ENCODE measurements at places on chromosomes 4 and X.

- DNase-seq = no peak
Measured at GRCh38 chrX:68417651-68418050, 15.6 kb downstream of the OPHN1 start.

GRCh38 chr4:155966731-155967395 lies 13.2 kb upstream of the CTSO start:
- DNase-seq = no peak

GRCh38 chr4:113189546-113189945 lies 140.1 kb downstream of the ANK2 start:
- no peak for DNase-seq

- peak; percentile 86 for DNase-seq
Measured at GRCh38 chrX:19904778-19905367, 17.5 kb upstream of the SH3KBP1 start.

GRCh38 chrX:40279762-40280161 lies 182.0 kb upstream of the BCOR start:
- DNase-seq = no peak

GRCh38 chr4:112519689-112520597 lies 4.0 kb upstream of the NEUROG2 start:
- peak; percentile 33 for DNase-seq

GRCh38 chr4:159267869-159268285 lies 165.0 kb downstream of the RAPGEF2 start:
- no peak for DNase-seq

DNA sequence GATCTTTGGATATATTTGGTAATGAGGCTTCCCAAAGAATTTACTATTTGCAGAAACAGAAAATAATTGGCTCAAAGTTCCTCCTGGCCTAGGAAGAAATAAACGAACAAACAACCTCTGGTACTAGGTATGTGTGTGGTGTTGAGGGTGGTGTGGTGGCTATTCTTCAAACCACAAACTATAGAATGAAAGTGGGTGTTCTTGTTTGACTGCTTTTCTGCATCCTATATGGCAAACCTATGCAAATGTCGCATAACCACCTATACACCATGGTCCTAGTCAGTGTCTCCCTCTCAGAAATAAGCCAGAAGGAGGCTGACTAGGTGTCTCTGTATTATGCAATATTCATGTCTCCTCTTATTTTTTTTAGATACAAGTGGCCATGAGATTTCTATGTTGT lies 106.6 kb upstream of the PCDH18 start:
- DNase-seq = no peak

- DNase-seq = no peak
Measured at GRCh38 chrX:106952089-106952488, 31.9 kb downstream of the CLDN2 start.

DNA sequence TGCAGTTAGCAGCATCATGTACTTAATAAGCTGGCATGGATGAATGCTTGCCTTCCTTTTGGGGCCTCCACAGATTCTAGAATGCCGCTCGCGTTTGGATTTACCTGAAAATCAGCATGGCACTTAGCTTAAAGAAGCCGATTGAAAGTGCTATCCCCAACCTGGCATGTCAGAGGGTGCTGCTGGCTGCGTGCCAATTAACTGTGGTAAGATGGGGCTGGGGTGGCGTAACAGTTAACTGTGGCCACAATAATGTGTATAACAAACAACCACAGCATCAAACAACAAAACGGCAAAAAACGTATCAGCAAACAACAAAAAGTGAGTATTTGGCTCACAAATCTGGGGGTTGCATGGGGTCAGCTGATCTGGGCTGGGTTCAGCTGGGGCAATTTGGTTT lies 70.5 kb downstream of the CBLL2 start:
- no peak for DNase-seq

GRCh38 chrX:96994093-96994492 lies 110.4 kb downstream of the RPA4 start:
- no peak for DNase-seq

DNA sequence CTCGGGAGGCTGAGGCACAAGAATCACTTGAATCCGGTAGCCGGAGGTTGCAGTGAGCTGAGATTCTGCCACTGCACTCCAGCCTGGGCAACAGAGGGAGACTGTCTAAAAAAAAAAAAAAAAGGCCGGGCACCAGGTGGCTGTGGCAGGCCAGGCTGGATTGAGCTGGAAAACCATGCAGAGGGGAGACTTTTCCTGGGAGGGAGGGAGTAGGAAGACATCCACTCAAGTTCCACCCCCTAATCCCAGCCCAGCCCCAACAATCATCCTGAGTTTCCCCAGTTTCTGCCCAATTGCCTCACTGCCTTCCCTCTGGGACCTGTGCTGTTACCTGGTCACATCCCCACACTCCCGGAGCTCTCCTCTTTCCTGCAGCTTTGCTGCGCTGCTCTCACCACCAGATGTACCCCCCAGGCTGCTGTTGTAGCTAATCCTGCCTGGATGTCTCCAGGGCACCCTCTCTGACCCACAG lies 9.0 kb upstream of the TSPYL2 start:
- no peak for DNase-seq

DNA sequence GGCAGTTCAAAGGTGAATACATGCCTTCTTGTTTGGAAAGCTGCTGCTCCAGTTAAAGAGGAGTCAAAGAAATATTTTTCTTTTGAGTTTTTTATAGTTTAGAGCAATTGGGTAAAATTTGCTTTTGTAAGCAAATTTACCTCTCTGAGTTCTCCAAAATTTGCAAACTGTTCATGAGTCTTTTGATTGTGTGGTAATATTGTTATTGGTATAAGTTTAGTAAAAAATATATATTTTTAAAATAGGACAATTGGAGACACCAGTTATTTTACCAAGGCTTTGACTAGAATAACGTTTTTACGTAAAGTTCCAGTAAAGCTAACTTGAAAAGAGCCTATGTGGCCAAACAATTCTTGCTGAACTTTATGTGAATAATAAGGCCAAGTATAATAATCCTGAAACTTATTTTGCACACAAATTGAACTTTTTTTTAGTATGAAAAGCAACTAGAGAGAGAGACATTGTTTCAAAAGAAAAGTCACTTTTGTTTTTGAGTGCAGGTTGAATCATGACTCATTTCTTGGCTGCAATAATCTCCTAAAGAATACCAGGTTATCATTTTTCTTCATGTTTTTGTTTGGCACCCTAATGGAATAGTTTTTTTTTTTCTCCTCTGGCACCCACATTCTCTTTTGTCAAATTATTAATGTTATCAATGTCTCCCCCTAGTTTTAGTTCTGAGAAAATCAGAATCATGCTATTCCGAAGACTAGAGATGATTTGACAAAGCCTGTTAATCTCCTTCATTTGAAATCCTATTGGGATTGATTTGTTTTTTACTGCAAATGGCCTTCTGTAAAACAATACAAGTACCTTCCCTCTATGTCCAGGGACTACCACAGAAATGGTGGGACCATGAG lies 57.1 kb downstream of the UGT2B10 start:
- no peak for DNase-seq

- DNase-seq = no peak
Measured at GRCh38 chr4:79249881-79250503, 75.9 kb downstream of the NAA11 start.

- no peak for DNase-seq
Measured at GRCh38 chr4:70759627-70760026, 37.9 kb downstream of the RUFY3 start.

DNA sequence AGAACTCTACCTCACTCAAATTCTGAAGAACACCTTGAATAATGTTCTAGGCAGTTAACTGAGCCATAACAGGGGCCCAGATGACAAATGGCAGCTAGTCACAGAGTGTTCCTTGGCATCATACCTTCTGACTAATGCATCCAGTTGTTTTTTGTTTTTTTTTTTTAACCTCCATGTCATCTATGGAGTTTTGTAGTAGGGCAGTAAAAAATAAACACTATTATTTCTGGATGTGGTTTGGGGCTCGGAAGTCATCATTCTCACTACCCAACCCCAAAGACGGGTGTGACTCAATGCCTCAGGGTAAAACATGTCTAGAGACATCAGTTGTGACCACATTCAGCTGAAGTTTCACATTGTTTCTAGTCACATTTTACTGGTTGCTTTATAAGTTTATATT lies 31.2 kb upstream of the MCF2 start:
- no peak for DNase-seq
